ENCODE measurements at places on chromosomes 1 and 21.

DNA sequence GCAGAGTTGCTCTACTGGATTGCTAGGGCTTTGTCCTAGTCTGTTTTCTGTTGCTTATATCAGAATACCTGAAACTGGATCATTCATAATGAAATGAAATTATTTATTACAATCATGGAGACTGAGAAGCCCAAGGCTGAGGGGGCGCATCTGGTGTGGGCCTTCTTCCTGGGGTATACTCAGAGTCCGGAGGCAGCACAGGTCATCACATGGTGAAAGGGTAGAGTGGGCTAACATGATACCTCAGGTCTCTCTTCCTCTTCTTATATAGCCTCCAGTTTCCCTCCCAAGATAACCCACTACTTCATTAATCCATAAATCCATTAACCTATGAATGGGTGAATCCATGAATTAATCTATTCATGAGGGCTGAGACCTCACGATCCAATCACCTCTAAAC lies 667.6 kb upstream of the NCAM2 start:
- no peak for DNase-seq

DNA sequence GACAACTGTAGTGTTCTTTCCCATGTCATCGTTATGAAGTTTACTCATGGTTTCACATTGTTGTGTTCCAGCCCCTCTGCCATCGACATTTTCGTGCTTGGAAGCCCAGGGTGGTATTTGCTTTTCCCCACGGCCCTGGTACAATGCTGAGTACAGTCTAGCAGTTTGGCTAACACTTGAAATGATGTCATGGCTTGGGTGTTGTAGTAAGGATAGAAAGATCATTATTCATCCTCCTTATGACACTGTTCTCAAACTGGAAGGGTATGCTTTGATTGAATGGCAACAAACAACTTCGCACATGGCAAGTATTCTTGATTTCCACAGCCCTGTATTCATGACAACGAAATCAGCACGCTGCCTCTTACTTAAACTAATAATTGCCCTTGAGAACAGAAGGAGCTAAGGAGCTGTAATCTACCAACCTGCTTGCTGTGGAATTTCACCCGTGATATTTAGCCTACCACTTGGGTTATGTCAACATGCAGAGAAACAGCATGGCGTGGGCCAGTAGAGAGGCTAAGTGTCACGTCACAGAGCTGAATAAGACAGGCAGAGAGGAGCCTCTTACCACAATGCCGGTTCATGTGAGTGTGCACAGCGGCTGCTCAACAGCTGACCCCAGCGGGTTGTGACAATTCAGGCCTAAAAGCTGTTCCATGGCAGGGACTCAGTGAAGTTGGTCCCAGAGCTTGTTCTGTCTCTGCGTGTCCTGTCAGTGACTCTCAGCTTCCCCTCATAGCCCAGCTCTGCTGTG lies 73.9 kb downstream of the KCNJ6 start:
- DNase-seq: no peak

DNA sequence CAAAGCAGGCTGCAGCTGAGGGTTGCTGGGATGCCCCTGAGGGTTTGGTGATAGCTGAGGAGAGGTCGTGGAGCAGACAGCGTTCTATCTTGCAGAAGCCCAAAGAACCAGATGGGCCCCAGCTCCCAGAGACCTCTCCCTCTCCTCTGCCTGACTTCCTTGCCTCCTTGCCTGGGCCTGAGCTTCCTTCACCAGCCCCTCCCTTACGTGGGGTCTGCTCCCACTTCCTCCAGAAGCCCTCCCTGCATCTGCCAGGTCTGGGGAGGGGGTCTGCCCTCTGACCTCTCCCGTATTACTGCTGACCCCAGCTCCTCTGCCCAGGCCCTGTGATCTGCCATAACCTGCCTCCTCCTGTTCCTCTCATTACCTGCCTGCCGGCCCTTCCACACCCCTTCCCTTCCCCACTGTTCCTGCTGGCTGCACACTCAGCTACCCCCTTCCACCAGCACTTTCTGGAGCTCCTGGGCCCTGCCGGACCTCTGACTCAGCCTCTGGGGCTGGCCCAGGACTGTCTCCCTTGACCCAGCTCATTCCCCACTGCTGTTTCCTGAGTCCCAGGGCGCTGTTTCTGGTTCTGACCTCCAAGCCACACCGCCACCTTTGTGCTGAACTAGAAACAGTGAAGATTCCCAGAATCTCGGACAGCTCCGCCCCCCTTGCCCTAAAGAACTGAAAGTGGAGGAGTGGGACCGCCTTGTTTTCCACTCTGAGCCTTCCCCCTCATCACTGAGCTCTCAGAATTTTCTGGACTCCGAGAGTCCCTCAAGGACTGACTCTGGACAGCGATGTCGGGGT lies 237.7 kb upstream of the C1orf174 start:
- no peak for DNase-seq

DNA sequence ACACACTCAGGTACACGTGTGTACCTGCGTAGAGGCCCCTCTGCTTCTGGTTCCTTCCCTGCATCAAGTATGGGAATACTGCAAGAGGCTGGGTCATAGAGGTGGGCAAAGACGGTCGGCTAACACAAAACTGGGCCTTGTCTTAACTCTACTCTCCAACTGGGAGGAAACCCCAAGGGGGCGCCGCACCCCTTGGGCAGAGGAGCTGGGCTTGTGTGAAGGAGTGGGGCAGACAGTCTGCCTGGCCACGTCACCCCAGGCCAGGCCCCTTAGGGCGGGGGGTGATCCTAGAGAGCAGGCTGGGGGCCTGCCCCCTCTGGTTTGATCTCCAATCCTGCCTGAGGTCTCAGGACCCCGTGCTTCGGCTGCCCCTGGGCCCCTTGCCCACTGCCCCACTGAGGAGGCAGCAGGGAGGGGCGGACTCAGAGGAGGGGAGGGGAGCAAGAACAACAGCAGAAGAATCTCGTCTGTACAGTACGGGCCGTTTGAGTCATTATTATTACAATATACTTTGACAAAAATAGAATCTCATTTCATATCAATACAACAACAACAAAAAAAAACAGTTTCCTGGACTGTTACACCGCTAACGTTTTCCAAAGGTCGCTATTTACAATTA lies 34.7 kb downstream of the MEF2D start:
- DNase-seq: no peak

- DNase-seq: no peak
Observed at GRCh38 chr1:240149484-240150094, 57.9 kb downstream of the FMN2 start.

- no peak for DNase-seq
Observed at GRCh38 chr1:204711947-204712701, 26.6 kb upstream of the LRRN2 start.

DNA sequence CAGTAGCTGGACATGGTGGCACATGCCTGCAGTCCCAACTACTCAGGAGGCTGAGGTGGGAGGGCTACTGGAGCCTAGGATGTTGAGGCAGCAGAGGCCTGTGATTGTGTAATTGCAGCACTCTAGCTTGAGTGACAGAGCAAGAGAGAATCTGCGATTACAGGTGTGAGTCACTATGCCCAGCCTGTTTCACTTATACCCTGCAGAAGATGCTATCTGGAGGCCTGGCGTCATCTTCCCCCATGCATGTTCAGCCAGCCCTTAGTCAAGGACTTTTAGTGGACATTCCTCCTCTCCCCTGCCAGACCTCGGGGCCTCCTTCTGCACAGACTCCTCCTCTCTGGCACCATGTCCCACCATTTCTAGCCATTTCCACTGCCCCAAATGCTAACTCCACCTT lies 36.3 kb upstream of the RCC2 start:
- DNase-seq: peak; percentile 28

DNA sequence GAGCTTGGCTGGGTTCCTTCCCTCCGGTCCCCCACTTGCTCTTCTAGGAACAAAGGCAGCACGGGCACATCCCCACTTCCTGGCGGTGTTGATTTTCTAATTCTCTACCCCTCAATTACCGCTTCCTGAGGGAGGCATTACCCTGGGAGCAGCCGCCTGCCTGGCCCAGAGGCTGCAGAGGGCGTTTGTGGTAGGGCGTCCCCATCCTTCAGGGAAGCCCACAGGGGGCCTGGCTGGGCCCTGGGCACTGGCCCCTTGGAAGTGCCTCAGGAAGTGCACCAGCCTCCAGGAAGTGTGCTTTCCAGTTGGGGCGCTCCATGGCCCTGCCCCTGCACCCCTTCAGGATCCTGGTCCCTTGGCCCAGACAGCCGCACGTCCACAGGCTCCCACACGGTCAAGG lies 42.1 kb upstream of the CASZ1 start:
- DNase-seq: no peak

GRCh38 chr1:185279571-185279970 lies 37.5 kb downstream of the IVNS1ABP start:
- no peak for DNase-seq

- DNase-seq: no peak
Observed at GRCh38 chr1:93746021-93746812, 64.6 kb upstream of the BCAR3 start.

- DNase-seq: no peak
Observed at GRCh38 chr1:183806675-183807074, 1.8 kb downstream of the RGL1 start.

GRCh38 chr1:207803678-207804077 lies 51.8 kb downstream of the CD46 start:
- DNase-seq: no peak

- no peak for DNase-seq
Observed at GRCh38 chr1:226655251-226656163, 83.6 kb downstream of the ITPKB start.

GRCh38 chr1:14745001-14745720 lies 146.7 kb downstream of the KAZN start:
- DNase-seq: no peak

GRCh38 chr1:40868051-40868723 lies 6.0 kb upstream of the CITED4 start:
- no peak for DNase-seq

- DNase-seq: no peak
Observed at GRCh38 chr1:8677782-8678181, 139.7 kb downstream of the RERE start.

DNA sequence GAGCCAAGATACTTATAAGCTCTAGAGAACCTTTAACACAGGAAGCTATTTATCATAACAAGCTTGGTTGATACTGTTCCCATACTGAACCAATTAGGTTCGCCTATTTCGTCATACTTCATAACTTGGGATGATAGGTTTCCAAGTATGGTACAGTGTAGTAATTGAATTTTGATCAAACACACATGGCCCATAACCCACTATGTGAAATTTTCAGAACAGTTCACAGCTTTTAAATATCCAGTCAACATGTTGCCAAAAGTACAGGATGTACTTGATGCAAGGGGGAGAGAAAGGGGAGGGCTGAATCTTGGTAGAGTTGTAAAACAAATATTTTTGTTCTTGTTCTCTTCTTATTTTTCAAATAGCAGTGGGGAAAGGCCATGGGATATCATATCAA lies 86.6 kb downstream of the TM2D1 start:
- DNase-seq: no peak

GRCh38 chr1:46708121-46708520 lies 10.8 kb downstream of the EFCAB14 start:
- no peak for DNase-seq

- no peak for DNase-seq
Observed at GRCh38 chr1:245988393-245989078, 518.5 kb downstream of the SMYD3 start.

DNA sequence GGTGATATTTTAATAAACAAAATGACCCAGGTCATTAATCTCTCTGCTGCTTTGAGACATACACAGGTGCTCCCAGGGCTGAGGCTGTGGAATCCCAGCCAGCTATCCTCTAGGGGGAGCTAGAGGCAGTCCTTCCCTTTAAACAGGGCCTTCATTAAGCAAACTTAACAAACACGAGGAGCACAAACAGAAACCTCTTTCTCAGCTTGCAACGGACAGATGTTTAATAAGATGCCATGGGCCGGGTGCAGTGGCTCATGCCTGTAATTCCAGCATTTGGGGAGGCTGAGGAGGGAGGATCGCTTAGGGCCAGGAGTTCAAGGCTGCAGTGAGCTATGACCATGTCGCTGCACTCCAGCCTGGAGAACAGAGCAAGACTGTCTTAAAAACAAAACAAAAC lies 106.7 kb downstream of the HIVEP3 start:
- peak; percentile 71 for DNase-seq

DNA sequence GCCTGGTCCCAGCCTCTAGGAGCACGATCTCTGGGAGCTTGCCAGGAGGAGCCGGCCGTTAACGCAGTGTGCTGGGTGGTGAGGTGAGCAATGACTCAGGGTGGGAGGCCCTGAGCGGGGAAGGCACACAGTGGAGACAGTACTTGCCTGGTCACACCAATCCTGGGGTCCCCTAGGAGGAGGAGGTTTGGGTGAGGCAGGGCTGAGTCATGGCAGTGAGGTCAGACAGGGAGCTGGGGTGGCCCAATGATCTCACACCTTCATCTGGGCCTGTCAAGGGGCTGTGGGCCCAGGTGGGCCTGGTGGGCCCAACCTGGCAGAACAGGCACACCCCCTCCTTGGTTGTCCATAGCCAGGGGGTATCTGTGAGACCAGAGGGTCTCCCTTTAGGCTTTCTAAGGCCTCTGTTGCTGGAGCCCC lies 8.6 kb upstream of the EDN2 start:
- DNase-seq: peak; percentile 65

DNA sequence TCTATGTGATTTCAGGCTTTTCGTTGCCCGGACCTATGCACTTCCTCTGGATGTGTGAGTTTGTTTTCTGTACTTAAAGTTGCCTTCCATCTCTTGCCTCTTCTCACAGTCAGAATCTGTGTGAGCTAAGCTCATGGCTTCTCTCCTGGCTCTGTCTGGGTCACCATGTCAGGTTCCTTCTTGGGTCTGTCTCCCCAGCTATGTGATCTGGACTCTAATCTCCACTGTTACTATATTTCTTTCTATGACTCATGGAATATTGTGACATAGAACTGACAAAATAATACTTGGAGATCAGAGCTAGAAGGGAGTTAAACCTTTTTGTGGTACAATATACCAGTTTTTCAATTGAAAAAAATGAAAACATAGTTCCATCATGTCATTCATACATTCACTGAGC lies 172.7 kb upstream of the FGGY start:
- no peak for DNase-seq

DNA sequence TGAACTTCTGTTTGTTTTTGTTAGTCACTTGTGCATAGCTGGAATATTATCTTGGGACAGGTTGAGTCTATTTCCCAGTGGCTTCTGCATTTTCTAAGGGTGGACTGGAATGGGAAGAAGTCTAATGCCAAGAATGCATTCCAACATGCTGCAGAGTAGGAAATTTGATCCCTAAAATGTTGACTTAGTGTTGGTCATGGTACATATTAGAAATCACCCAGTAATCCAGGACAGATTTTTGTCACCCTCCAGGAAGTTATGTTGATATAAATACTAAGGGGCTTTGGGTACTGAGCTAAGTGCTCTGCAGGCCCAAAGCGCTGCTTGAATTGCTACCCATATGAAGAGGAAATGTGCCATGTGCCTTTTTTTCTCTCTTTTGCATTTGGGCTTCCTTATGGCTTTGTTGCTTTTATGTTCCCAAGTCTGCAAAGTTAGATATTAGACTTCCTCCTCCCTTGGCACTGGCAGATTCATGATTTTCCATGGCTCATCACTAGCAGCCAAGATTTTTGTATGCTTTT lies 10.0 kb downstream of the ARID1A start:
- DNase-seq: no peak

GRCh38 chr1:41884256-41885230 lies 34.2 kb downstream of the HIVEP3 start:
- no peak for DNase-seq

DNA sequence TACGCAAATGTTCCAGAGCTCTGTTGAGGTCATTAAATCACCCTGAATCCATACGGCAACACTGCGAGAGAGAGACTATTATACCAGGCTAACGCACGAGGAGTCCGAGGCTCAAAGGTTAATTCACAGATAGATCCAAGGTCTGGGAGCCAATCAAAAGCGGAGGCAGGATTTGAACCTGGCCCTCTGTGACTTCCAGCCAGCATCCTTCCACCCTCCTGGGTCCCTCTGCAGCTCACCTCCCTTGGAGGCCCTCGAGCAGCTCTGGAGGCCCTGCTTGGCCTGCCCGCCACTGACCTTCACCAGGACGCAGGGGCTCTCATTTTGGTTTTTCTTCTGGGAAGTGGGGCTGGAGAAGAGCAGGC lies 42.1 kb downstream of the KIAA1614 start:
- no peak for DNase-seq
